Heart left ventricle (tissue), 16 donors: ENCODE measurements at places on chromosomes 11 and 22. TPM values are rescaled to one million over a fixed set of nuclear protein-coding genes. Genes with fewer than 3 reads are reported as not detected.

DNA sequence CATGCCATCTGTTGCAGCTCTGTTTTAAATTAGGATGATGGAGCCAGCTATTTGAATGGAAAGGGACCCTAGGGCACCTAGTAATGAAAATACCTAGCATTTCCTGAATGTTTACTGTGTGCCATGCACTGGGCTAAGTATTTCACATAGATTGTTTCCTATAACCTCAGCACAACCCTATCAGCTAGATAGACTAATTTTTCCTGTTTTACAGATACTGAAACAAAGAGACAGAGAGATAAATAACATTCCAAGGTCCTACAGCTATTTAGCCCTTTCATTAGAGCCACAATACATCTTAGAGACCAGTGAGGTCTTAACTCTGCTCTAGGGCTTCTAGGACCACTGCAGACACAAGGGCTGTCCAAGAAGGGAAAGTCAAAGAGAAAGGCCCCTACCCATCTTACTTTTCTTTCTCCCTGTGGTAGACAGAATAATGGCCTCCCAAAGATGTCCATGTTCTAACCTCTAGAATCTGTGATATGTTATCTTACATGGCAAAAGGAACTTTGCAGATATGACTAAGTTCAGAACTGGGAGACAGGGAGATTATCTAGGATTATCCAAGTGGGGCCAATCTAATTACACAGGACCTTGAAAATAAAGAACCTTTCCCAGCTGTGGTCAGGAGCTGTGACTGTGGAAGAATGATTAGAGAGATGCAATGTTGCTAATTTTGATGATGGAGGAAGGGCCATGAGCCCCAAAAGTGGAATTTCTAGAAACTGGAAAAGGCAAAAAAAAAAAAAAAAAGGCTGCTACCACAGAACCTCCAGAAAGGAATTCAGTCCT lies 157.0 kb downstream of the CCDC34 start:
- DNase-seq = no peak

DNA sequence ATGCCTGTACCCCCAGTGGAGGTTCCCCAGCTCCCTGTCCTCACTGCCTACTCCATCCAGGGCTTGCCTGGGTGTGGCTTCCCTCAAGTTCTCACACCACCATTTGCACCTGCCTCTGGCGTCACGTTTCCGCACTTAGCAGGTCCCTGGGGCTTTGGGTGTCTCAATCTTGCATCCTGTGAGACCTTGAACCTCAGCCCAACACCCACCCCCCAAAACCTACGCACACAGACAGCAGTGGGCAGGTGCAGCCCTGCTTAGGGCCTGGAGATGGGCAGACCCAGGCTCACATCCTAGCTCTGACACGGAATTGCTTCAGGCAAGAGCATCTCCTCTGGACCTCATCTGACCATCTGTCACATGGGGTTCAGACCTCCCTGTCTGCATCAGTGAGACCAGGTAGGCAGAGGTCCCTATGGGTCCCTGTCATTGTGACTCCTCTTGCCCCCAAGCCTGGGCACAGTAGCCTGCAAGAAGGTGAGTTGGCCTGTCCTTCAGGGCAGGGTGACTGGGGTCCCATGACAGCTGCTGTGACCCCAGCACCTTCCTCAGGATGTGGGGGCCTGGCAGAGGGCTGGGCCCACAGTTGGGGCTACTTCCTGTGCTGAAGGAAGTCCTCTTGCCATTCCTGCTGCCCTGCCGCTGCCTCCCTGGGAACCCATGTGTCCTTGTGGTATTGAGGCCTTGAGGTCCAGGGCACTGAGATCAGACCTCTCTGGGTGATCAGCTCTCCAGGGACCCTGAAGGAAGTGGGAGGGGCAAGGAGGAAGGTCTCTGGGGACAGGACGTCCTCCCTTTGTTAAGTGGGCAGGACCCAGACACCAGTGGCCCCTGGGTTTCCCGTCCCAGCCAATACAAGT lies 2.0 kb downstream of the SIPA1 start:
- peak; percentile 69 for DNase-seq

DNA sequence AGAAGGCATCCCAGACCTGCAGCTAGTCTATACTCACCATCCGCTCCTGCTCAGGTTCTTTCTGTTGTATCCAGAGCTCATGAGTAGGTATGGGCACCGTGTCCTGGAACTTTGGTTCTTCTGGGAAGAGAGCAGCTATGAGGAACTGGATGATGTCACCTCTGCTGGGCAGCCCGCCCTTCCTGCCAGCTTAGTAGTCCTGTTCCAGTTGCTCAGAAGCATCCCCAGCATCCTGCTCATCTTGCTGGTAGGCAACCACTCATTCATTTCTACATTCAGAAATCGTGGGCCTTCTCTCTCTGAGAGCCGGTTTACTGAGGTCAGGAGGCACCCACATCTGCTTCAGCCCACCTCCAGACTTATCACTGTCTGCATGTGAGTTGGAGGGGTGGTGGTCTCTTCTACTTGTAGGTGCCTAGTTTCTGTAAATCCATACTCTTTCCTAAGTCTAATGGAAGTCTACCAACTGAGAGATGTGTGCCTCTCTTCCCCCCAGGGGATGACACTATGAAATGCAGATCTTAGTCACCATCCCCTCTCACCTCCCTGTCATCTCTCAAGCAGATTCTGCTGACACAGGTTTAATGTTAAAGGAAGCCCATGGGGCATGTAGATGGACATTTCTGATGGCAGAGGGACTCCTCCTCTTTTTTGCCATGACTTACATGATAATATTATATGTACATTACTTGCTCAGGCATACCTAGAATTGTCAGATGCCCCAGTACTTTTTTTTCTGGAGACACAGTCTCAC lies 29.6 kb upstream of the CCDC134 start:
- DNase-seq = no peak

- no peak for DNase-seq
These were observed 20.0 kb upstream of the POLD3 start for GRCh38 chr11:74572349-74572748.

DNA sequence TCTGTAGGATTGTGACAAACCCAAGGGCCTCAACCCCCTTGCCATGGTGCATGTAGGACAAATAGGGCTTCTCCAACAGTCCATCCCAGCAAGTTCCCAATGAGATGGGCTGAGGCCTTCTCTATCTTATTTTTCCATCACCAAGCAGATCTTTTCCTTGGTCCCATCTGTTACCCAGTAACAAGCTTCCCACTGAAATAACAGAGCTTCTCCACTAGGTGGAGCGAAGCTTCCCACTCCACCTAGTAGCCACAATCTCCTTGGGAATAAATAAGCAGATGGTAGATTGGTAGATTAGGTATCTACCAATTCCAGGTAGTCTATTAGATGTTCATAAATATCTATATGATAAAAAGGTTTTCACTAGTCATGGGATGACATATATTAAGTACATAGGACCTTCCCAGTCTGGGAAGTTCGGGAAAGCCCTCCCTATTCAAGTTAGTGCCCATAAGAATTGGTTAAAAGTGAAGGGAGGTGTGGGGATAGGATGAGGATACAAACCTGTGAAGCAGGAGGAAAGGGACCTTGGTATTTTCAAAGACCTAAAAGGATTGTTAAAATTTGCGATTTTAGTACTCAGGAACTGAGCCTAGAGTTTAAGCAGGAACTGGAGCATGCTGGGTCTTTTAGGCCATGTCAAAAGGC lies 5.9 kb upstream of the OR52L1 start:
- DNase-seq = no peak

GRCh38 chr11:117929142-117929915 lies at the start of gene TMPRSS13:
Gene TMPRSS13 (minus strand): TSS chr11:117929402. CDS start chr11:117929307, 95 bp downstream.
- DNase-seq = no peak

DNA sequence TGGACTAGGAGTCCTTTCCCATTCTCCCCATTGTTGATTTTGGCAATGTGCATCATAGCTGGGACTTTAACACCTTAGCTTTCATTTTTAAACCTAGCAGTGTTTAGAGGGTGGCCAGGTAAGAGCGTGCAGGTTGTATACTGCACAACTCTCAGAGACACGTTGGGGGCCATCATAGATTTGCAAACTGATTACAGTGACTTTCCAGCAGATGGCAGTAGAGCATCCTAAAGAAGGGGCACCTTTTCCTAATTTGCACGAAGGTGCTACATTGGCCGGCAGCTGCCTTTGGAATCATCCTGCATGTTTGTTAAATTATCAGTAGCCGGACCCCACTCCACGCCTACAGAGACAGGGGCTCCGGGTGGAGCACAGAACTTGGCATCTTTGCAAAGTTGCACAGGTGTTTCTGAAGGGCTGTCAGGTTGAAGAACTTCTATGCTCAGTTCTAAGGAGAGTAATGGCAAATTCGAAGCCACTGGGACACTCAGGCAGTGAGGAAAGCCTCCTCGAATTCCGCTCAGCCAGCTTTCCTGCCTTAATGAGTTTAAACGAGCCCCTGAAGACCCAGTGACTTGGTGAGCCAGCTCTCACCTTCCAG lies 7.7 kb downstream of the LHFPL7 start:
- DNase-seq = no peak

The TMEM135 gene
- 15.0 TPM for total RNA-seq

The RHBDD3 gene
- total RNA-seq = 11.3 TPM
